IMR-90 (cell line): ENCODE measurements at places on chromosomes 5 and 9. TPM values are rescaled to one million over a fixed set of nuclear protein-coding genes. Genes with fewer than 3 reads are reported as not detected.

STRBP gene
- total RNA-seq = 2.5 and 3.9 TPM in 2 replicates

POLK gene
- 24.4 and 34.2 TPM in 2 replicates for total RNA-seq

SERF1A gene
- 2.2 and 7.2 TPM in 2 replicates for total RNA-seq

BRINP1 gene
- under 0.01 TPM in 1 of 2 replicates, not detected in the other for total RNA-seq

DMRTA1 gene
- total RNA-seq = under 0.01 TPM in 2 replicates

SHROOM1 gene
- total RNA-seq = 1.4 and 2.5 TPM in 2 replicates

STXBP1 gene
- total RNA-seq = 15.8 and 18.9 TPM in 2 replicates

EGFL7 gene
- 1.4 and 2.2 TPM in 2 replicates for total RNA-seq

IFNA21 gene
- not detected in 2 replicates for total RNA-seq

PDLIM4 gene
- 61.1 and 97.5 TPM in 2 replicates for total RNA-seq

FUBP3 gene
- total RNA-seq = 32.3 and 41.9 TPM in 2 replicates

COL15A1 gene
- total RNA-seq = 1.9 and 2.2 TPM in 2 replicates

CDX1 gene
- total RNA-seq = 0.18 TPM in 1 of 2 replicates, not detected in the other

GRCh38 chr9:37398464-37399025 lies 24.0 kb upstream of the GRHPR start:
- H3K27ac ChIP-seq = no peak overlapping the region
- no peak overlapping the region for H3K4me3 ChIP-seq
- no peaks in the 10 kb centered on the region for H3K36me3 ChIP-seq
- H3K27me3 ChIP-seq = peaks cover 13% of the 10 kb centered on the region; the same call in 1 of the 2 replicates
- DNase-seq = no peak

GRCh38 chr9:129811967-129812363 lies 9.0 kb downstream of the TOR1B start:
- no peaks in the 10 kb centered on the region for H3K27me3 ChIP-seq
- H3K4me3 ChIP-seq = no peak overlapping the region
- H3K27ac ChIP-seq = no peak overlapping the region
- peaks cover 55% of the 10 kb centered on the region for H3K36me3 ChIP-seq
- no peak for DNase-seq

GRCh38 chr5:3343211-3343610 lies 252.4 kb upstream of the IRX1 start:
- H3K4me1 ChIP-seq = no peaks in the 10 kb centered on the region
- no peak overlapping the region for H3K4me3 ChIP-seq
- no peaks in the 10 kb centered on the region for H3K36me3 ChIP-seq
- no peak for DNase-seq
- H3K27ac ChIP-seq = no peak overlapping the region

DNA sequence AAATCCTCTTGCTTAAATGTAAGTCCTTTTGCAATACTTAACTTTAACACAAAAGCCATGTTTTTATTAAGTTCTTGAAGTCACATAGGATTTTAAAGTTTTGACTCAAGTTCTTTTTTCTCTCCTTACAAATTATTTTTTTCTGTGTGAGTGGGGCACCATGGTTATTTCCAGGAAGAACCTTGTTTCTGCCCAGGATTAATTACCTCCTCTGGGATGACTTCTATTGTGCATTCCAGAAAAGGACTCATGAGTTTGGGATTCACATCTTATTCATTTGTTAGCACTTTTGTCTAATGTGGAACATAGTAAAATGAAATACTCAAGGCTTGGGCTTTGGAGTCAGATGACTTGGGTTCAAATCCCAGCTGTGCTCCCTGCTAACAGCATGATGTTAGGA lies 421.4 kb upstream of the WWC1 start:
- no peaks in the 10 kb centered on the region for H3K4me1 ChIP-seq
- H3K4me3 ChIP-seq = no peak overlapping the region
- no peak overlapping the region for H3K27ac ChIP-seq
- DNase-seq = no peak

DNA sequence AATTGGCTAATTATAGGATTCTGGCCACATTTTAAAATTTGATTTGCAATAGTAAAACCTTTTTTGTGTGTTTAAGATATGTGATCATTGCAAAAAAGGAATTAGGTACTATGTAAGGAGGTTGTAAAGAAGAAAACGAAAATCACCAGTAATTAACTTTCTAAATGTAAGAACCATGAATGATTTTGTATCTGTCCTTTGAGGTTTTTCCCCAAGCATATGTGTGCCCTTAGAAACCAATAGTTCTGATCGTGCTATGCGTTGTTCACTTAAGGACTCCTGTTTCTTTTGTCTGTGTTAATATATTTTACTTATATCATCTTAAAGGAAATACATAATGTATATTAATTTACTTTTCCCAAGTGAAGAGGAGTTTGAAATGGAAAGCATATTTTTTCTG lies 410.2 kb downstream of the PSAT1 start:
- H3K27me3 ChIP-seq = no peaks in the 10 kb centered on the region
- no peak for DNase-seq
- H3K4me1 ChIP-seq = peaks cover 5% of the 10 kb centered on the region; the same call in 1 of the 2 replicates

- H3K4me3 ChIP-seq = no peak overlapping the region
- H3K36me3 ChIP-seq = no peaks in the 10 kb centered on the region
- no peak overlapping the region; the same call in 1 of the 2 replicates for H3K27ac ChIP-seq
- H3K4me1 ChIP-seq = peaks cover 16% of the 10 kb centered on the region
These were observed 215.6 kb downstream of the C9orf50 start for GRCh38 chr9:129405089-129405826.

- no peaks in the 10 kb centered on the region for H3K36me3 ChIP-seq
- no peak for DNase-seq
- no peak overlapping the region for H3K4me3 ChIP-seq
These were observed 619.9 kb downstream of the PTPRD start for GRCh38 chr9:9992936-9993335.

DNA sequence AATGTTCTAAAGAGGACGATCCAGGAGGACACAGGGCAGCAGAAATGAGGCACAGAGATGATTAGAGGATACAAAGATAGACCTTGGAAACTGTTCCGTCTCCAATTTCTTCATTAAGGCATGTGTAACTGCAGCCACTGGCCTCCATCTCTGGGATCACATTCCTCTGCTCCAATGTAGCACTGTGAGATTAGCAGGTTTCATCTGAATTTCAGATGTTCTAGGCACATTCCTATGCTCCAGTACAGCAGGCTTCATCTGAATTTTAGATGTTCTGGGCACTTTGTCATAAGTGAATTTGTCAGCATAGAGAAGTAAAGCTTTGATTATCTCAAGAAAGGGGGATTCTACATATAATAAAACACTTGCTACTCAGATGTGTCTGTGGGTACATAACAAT lies 671.4 kb downstream of the MTRR start:
- H3K27me3 ChIP-seq = no peaks in the 10 kb centered on the region
- H3K36me3 ChIP-seq = no peaks in the 10 kb centered on the region
- no peaks in the 10 kb centered on the region for H3K4me1 ChIP-seq
- no peak for DNase-seq
- no peak overlapping the region for H3K4me3 ChIP-seq

DNA sequence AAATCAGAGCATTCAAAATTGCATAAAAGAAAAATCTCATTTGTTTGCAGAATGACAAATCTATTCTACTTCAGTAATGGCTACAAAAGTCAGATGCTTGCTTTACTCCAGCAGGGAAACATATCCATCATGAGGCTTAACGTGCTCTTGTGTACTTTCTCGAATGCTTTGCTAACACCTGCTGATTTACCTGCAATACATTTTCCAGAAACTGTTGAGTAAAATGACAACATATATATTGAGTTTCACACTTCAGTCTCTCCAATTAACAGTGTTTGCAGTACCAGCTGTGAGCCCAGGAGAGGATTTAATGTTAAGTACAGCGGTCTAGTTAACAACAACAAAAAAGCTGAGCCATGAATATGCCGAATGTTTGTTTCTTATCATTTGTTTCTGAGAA lies 391.5 kb upstream of the SMC2 start:
- no peaks in the 10 kb centered on the region for H3K36me3 ChIP-seq
- no peaks in the 10 kb centered on the region for H3K27me3 ChIP-seq
- H3K4me1 ChIP-seq = no peaks in the 10 kb centered on the region
- no peak overlapping the region for H3K27ac ChIP-seq
- no peak for DNase-seq
- H3K4me3 ChIP-seq = no peak overlapping the region

DNA sequence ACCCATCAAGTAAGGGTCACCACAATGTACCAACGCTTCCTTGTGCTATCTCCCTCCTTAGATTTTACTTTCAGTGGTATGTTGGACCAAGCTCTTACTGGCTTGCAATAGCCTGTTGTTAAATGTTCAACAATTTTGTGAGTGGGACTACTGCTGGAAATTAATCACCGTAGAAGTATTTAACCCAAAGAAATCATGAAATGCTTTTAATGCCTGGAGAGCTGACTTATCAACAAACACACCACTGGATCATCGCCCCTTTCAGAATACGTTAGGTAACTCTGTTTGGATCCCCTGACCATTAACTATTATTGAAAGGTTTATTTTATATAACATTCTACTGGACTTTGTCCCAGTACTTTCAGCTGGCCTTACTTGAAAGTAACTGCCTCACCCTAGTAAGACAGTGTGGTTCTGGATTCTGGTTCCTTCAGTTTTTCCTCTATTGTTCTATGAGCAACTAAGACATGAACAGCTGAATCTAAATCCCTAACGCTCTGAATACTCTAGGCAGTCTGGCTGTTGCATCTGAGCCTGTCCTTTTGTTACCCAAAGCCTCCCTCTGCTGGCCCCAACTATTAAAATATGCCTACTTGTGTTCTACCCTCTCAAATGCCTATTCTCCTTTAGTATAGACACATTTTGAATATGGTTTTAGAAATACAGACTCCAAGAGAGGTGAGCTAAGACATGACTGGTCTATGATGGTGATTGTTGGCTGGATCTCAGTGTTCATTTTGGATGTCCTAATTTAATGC lies 1203.4 kb upstream of the DMAC1 start:
- H3K27ac ChIP-seq = no peak overlapping the region
- DNase-seq = no peak
- no peaks in the 10 kb centered on the region for H3K36me3 ChIP-seq
- H3K27me3 ChIP-seq = no peaks in the 10 kb centered on the region
- H3K4me3 ChIP-seq = no peak overlapping the region

DNA sequence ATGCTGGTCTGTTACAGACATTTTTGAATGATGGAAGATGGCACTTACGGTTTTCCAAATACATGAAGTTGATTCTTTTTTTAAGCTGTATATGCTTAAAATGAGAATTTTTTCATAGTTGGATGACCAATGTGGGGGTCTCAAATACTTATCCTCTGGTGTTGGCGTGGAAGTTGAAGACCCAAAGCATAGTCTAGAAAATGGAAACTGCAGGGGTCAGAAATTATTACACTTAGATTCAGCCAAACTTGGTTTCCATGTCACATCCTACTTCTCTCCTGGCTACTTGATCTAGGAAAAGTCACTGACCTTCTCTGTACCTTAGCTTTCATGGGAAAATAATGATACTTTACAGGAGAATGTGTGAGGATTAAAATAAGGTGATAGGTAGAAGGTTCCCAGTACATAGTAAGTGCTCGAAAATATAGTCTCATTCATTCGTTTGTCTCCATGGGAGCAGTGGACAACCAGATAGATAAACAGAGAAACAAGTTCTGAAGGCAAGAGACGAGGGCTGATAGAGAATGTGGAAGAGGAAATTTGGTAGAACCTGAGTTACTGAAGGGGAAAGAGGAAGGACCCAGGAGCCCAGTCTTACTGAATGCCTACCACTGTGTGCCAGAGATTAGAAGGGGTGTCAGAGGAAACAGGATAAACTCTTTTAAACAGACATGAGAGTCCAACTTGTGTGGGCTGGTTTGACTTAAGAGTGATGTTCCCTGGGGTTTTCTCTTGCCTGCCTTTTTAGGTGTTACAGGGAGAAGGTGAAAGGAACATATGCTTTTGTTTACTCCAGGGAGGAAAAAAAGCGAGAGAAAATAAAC lies 560.3 kb upstream of the KLF4 start:
- H3K4me3 ChIP-seq = no peak overlapping the region
- peaks cover 30% of the 10 kb centered on the region for H3K4me1 ChIP-seq
- no peaks in the 10 kb centered on the region for H3K27me3 ChIP-seq
- H3K27ac ChIP-seq = peak overlapping the region; percentile 29; the same call in 1 of the 2 replicates
- no peak for DNase-seq

- DNase-seq = no peak
- H3K4me3 ChIP-seq = no peak overlapping the region
- no peak overlapping the region for H3K27ac ChIP-seq
- H3K27me3 ChIP-seq = no peaks in the 10 kb centered on the region
These were observed 256.1 kb upstream of the SMARCA2 start for GRCh38 chr9:1759009-1759408.

- no peaks in the 10 kb centered on the region for H3K27me3 ChIP-seq
- H3K27ac ChIP-seq = no peak overlapping the region
- H3K36me3 ChIP-seq = no peaks in the 10 kb centered on the region
- H3K4me1 ChIP-seq = no peaks in the 10 kb centered on the region
These were observed 70.4 kb upstream of the PRDM9 start for GRCh38 chr5:23437011-23437410.

DNA sequence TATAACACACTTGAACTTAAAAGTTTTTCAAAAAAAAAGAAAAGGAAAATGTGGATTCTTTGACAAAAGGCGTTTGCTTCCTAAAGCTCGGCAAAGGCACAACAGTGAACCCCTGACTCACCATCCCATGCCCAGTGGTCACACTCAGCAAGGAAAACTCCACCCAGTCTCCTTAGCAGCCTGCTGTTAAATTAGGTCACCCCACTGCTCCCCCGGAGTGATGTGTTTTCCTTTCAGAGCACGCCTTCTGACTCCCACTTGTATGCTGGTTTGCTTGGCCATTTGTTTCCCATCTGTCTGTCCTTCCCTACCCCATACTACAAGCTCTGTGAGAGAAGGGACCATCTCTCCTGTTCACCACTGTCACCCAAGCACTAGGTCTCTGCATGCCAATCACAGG lies 23.8 kb downstream of the RETREG1 start:
- H3K27ac ChIP-seq = no peak overlapping the region
- H3K27me3 ChIP-seq = peaks cover 16% of the 10 kb centered on the region
- DNase-seq = no peak
- no peaks in the 10 kb centered on the region for H3K4me1 ChIP-seq

DNA sequence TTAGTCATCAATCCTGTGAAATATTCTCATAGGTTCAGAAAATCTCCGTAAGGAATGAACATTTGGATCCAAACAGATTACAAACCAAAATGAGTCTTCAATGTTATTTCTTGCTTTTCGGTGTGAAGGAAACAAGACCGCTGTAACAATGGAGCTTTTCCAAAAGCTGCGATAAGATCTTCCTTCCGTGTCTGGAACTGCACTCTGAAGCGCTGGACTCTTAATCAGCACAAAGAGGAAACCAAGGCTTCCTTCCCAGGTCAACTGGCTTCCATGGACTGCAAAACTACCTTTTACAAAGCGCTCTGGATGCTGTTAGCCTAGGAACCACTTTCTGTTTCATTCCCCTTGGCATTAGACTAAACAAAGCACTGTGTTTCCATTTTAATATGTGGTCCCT lies 137.9 kb upstream of the BASP1 start:
- H3K27me3 ChIP-seq = no peaks in the 10 kb centered on the region
- no peaks in the 10 kb centered on the region for H3K36me3 ChIP-seq
- no peak overlapping the region for H3K4me3 ChIP-seq
- H3K27ac ChIP-seq = no peak overlapping the region

GRCh38 chr9:19233344-19233743 lies 2.9 kb downstream of the DENND4C start:
- H3K4me1 ChIP-seq = peaks cover 3% of the 10 kb centered on the region
- no peak for DNase-seq
- peaks cover 2% of the 10 kb centered on the region; the same call in 1 of the 2 replicates for H3K36me3 ChIP-seq
- no peak overlapping the region for H3K27ac ChIP-seq
- H3K27me3 ChIP-seq = no peaks in the 10 kb centered on the region

- peaks cover 3% of the 10 kb centered on the region; the same call in 1 of the 2 replicates for H3K36me3 ChIP-seq
- DNase-seq = no peak
- no peaks in the 10 kb centered on the region for H3K27me3 ChIP-seq
- H3K27ac ChIP-seq = no peak overlapping the region; the same call in 1 of the 2 replicates
- no peak overlapping the region for H3K4me3 ChIP-seq
These were observed 16.7 kb downstream of the UBE2D2 start for GRCh38 chr5:139577689-139578290.
